ENCODE measurements at places on chromosomes 3 and 15. TPM values are rescaled to one million over a fixed set of nuclear protein-coding genes. Genes with fewer than 3 reads are reported as not detected.

DNA sequence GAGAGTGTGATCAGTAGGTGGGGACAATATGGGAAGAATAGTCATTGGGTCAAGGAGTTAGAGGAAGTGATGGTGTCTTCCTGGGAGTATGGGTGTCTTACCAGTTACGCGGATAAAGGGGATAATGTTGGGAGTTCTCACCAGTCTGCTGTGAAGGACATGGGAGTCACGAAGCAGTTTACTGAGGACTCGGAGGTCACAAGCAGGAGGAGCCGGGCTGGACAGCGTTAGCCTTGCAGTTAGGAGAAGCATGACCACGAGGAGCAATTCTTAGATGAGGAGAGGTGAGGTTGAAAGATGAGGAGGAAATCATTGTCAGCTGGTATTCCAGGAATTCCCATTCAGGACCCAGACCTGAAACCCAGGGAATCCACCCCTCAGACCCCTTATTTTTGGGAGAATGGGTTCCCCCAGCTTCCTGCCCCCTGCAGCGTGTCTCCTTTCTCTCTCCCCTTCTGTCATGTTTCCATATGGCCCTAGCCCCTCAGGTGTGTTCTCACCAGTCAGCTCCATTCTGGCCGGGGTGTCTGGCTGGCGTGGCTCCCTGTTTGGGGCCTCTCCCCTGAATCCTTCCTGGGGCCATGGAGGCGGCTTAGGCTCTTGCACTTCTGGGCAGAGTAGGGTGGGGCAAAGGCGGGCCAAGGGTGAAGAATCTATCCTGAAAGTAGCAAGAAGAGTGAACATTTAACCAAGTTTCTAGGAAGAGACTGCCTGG, 2.1 kb downstream of the THPO start:
- no peak for ATAC-seq

- ATAC-seq = no peak
These were observed 10.2 kb upstream of the FBLN2 start for GRCh38 chr3:13538520-13539291.

- ATAC-seq = no peak
These were observed 603 bp downstream of the PLEKHO2 start for GRCh38 chr15:64842096-64842939.

The AVEN gene
- total RNA-seq = 15.1 TPM

The MAP6D1 gene
- total RNA-seq = 2.0 TPM
